LHCN-M2 (cell line): ENCODE measurements at places on chromosomes 4 and X. TPM values are rescaled to one million over a fixed set of nuclear protein-coding genes. Genes with fewer than 3 reads are reported as not detected.

The SPANXA2 gene
- total RNA-seq = not detected in 2 replicates

- DNase-seq = no peak
Measured at GRCh38 chr4:146317783-146318182, 103.4 kb downstream of the REELD1 start.

The CCDC160 gene
- total RNA-seq = 0.17 and 0.58 TPM in 2 replicates

GRCh38 chr4:20723019-20723418 lies 22.8 kb downstream of the PACRGL start:
- no peak for DNase-seq

DNA sequence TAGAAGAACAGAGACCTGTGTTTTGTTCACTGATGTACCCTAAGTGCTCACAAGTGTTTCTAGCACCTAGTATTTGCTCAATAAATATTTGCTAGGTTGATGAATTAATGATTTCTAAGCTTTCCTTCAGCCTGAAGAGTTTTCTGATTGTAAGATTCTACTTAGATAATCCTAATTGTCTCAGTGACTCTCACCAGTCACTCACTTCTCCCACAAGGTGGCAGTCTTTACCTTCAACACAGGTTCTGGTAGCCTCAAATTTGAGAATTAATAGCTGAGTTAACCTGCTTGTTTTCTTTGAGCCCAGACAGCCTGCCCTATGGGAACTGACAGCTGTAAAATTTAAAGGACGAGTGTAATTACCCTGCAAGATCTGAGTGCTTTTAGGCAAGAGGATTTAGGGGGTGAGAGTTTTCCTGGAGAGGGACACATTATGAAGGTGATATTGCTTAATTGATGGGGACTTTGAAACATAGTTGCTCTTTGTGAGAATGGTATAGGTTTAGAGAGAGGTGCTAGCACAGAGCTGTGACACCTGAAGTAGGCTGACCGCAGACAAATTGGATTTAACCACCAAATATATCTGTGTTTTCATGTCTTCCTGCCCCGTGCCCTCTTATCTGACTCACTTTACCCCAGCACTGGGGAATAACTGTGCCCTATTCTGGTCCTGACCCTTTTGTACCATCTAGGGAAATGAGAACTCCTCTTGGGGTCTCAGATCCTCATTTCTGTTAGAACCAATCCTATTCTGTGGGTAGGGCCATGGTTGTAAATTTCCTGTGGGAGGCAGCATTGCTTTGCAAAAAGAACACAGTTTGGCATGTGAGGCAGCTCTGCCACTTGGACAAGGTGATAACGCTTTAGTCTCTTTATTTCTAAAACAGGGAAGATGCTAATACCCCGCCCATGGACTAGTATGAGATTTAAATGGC lies 27.7 kb downstream of the CD38 start:
- peak; percentile 59 for DNase-seq

DNA sequence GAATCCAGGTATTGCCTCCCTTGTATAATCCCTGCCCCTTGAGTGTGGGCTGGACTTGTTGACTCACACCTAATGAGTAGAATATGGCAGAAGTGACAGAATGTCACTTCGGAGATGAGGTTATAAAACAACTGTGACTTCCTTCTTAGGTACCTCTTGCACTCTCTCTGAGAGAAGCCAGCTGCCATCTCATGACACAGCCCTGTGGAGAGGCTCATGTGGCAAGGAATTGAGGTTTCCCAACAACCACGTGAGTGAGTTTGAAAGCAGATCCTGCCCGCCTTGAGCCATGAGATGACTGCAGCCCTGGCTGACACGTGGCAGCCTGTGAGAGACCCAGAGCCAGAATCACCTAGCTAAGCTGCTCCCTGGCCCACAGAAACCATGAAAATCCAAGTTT lies 13.5 kb downstream of the ASB11 start:
- peak; percentile 82 for DNase-seq

DNA sequence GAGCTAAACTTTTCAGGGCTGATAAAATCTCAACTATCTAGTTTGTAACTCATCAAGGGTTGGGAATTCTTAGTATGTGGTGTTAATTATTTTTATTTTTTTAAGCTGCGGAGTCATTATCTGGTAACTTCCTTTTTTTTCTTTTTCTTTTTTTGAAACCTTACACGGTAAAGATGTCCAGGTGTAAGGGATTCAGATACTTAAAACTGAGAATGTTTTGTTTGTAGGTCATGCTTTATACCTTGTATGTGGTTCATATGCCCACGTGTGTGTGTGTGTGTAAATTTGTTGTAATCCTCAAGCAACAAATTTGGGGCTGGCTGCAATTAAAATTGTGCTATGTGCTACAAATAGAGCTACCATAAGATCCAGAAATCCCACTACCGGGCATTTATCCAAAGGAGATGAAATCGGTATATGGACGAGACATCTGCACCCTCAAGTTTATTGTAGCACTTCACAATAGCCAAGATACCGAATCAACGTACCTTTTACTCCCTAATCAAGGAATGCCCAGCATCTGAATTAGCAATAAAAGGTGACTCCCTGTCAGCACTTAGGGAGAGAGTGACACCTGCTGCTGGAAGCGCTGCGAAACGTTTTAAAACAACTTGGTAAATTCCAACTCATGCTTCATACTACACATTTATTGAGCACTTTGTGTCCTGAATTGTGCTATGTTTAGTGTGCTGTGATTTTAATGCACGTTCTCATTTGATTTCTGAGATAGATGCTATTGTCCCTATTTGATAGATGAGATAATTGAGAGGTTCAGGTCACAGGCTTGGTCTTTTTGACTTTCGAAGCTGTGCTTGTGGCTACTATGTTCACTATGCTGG lies 16.1 kb downstream of the MSMO1 start:
- DNase-seq = no peak

DNA sequence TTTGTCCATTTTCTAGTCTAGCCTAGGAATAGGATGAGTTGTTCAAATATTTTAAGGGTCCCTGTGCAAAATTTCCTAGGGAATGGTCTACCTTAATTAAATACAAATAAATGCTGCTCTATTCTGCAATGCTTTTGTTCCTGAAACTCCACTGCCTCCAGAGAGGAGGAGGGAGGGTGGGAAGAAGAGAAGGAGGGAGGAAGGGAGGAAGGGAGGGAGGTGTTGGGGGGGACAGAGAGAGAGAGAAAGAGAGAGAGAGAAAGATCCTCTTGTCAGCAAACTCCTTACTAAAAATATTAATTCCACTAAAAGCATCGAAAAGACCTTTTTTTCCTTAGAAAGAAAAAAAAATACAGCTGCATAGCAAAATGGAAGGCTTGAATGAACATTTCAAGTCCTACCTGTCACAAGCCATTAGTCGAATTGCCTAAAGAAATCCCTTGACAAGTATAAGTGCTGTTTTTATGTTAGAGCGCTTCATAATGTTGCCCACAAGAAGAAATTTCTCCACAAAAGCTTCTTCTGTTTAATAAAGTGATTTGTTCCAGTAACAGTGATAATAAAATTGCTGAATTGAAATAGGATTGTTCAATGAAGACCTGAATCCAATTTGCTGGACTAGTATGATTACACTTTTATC lies 106.0 kb downstream of the NKX6-1 start:
- DNase-seq = no peak

GRCh38 chr4:173782660-173783059 lies 252.6 kb upstream of the HAND2 start:
- no peak for DNase-seq

DNA sequence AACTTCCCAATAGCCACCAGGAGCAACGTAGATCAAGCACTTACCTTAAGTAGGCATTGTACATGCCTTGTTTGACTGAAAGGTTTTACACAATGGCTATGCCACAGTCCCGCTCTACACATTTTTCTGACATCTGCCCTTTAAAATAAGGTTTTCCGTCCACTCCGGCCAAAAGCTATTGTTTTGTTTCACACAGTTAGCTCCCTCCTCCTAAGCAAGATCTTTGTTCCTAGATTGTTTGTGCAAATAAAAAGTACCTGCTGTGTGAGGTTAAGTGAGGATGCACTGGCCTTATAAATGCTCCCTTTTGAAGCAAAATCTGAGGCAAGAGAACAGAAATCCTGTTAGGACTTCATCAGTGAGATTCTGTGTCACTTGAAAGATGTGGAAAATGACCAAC lies 11.8 kb downstream of the SCD5 start:
- DNase-seq = no peak

The DMRTC1B gene
- not detected in 2 replicates for total RNA-seq

- no peak for DNase-seq
Measured at GRCh38 chrX:18661273-18661672, 10.6 kb downstream of the RS1 start.

The MAGEC3 gene
- 0.23 TPM in 1 of 2 replicates, not detected in the other for total RNA-seq

- no peak for DNase-seq
Measured at GRCh38 chrX:136032370-136032769, 47.1 kb downstream of the SLC9A6 start.

GRCh38 chr4:77286906-77287305 lies 129.9 kb downstream of the CCNG2 start:
- no peak for DNase-seq

DNA sequence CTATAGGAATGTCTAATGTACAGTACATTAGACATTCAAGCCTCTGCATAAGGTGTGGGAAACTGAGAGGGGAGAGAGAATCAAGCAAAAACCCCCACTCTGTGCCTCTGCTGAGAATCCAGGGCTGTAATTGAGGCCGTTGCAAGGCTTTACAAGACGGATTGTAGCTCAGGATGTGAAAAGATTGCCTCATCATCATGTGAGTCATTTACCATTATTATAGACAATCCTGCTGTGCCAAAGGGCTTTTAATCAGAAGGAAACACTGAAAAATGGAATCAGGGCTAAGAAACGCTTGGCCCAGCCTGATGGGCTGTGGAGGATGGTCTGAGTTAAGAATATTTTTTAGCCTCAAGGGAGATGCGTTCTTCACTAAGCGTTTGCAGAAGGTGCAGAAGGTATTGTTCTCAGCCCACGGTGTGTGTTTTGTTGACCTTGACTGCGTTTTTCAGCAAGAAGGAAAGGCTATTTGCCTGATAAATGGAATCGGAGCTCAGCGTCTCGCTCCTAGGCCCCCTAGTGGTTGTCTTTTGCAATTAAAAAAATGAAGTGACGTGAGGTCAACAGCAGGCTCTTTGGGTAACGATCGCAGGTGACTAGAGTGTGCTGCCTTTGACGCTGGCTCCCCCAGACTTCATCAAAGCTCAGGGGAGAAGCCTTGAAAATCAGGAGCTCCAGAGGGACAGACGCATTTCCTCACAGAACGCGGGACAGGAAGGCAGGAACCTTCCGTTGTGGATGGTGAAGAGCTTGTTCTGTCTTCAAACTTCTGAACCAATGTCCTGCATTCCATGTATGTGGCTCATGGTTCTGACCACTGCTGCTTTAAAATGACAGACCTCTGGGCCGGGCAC lies 18.1 kb upstream of the CHRNA9 start:
- peak; percentile 93 for DNase-seq

DNA sequence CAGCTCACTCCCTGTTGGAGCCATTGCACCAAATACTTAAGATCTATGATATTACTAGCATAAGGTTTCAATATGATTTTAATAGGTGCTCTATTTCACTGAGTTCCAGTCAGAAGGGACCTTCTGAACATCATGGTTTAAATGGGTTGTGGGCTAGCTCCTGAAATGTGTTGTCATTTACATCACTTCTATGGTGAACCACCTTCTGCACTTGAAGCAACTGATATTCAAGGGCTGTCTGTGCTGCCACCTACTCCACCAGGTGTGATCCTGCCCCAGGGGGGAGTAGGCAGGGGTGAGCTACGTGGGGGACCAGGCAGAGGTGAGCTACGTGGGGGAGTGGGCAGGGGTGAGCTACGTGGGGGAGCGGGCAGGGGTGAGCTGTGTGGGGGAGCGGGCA lies 35.2 kb downstream of the RNF175 start:
- DNase-seq = no peak

The FAAH2 gene
- total RNA-seq = not detected in 2 replicates

The SORCS2 gene
- 0.52 and 0.90 TPM in 2 replicates for total RNA-seq

The RAB39B gene
- 0.06 and 0.19 TPM in 2 replicates for total RNA-seq

The TLR10 gene
- total RNA-seq = not detected in 2 replicates

The S100P gene
- not detected in 2 replicates for total RNA-seq

- peak; percentile 23 for DNase-seq
Measured at GRCh38 chr4:8267077-8267476, 2.5 kb upstream of the HTRA3 start.

The LRCH2 gene
- not detected in 2 replicates for total RNA-seq

GRCh38 chrX:19354625-19355024 lies 10.9 kb downstream of the PDHA1 start:
- DNase-seq = no peak

The PHKA1 gene
- 19.6 and 20.6 TPM in 2 replicates for total RNA-seq

The GAB3 gene
- total RNA-seq = 2.4 and 12.5 TPM in 2 replicates

- no peak for DNase-seq
Measured at GRCh38 chr4:146134761-146135445, 40.6 kb upstream of the LSM6 start.

The CUL4B gene
- total RNA-seq = 50.5 and 55.9 TPM in 2 replicates

The CPLX1 gene
- total RNA-seq = not detected in 2 replicates

- DNase-seq = peak; percentile 12
Measured at GRCh38 chr4:53185869-53186585, 179.8 kb downstream of the SCFD2 start.

GRCh38 chrX:103608306-103608963 lies 672 bp downstream of the TCEAL3 start:
- no peak for DNase-seq

DNA sequence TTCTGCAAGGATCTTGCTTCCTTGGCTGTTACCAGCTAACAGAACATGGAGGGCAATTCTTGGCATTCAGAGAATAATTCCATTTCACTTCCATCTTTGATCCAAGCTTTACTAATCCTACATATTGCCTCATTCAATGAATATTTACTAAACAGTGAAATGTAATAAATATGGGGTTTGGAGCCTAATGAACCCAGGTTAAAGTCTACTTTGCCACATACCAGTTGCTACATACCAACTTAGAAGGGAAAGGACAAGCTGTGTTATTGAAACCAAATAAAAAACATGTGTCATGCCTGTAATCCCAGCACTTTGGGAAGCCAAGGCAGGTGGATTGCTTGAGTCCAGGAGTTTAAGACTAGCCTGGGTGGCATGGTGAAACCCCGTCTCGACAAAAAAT lies 265.6 kb downstream of the KLHL13 start:
- DNase-seq = no peak

DNA sequence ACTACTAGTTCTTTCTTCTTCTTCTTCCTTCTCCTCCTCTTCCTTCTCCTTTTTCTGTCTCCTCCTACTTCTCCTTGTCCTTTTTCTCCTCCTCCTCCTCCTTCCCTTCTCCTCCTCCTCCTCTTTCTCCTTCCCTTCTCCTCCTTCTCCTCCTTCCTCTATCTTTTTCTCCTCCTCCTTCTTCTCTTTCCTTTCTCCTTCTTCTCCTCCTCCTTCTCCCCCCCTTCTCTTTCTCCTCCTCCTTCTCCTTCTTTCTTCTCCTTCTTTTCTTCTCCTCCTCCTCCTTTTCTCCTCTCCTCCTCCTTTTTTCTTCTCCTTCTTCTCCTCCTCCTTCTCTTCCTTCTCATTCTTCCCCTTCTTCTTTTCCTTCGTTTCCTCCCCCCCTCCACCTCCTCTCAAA lies 21.8 kb upstream of the NAP1L5 start:
- no peak for DNase-seq

DNA sequence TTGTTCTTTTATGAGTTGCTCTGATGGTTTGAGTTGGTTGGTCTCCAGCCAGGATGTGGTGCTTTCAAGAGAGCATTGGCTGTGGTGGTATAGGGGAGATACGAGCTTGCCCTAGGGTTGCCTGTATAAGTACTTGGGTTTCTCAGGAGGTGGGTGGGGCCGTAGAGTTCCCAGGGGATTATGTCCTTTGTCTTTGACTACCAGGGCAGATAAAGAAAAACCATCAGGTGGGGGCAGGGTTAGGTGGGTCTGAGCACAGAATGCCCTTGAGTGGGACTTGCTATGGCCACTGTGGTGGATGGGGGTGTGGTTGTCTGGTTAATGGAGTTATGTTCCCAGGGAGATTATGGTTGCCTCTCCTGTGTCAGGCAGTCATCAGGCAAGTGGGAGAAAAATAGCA lies 247.9 kb upstream of the HAND2 start:
- no peak for DNase-seq

The HSD17B13 gene
- total RNA-seq = not detected in 2 replicates
